IMR-90 (cell line): ENCODE measurements at places on chromosomes 11 and 22.

DNA sequence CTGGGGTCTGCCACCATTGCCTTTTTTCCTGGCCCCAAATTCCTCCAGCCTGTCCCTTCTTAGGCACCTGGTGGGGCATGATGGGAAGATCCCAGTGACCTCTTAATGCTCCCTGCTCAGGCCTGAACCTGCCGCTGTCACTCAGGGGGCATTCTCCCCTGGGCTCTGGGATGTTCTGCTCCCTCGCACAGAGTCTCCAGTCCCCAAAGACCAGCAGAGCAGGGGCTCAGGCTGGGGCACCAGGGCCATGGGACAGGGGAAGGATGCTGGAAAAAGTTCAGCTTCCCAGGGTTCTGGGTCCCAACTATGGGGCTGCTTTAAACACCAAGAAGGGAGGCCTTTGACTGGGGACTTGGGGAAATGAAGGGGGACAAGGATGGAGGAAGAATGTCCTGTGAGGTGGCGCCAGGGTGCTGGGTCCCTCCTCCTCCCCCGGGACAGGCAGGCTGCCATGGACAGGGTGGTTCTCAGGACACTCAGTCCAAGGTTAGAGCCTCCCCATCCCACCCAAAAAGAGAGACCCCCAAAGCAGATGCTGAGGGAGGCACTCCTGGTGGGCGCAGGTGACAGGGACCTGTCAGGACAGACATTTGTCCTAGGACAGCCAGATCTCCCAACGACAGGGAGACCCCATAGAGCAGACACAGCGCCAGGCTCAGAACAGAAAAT is 30.8 kb downstream of the IGLL5 start:
- DNase-seq: no peak

- DNase-seq: no peak
These were observed 16.4 kb downstream of the SPATA19 start for GRCh38 chr11:133828871-133829270.

GRCh38 chr11:18010121-18010670 is 2.7 kb downstream of the SERGEF start:
- DNase-seq: no peak

DNA sequence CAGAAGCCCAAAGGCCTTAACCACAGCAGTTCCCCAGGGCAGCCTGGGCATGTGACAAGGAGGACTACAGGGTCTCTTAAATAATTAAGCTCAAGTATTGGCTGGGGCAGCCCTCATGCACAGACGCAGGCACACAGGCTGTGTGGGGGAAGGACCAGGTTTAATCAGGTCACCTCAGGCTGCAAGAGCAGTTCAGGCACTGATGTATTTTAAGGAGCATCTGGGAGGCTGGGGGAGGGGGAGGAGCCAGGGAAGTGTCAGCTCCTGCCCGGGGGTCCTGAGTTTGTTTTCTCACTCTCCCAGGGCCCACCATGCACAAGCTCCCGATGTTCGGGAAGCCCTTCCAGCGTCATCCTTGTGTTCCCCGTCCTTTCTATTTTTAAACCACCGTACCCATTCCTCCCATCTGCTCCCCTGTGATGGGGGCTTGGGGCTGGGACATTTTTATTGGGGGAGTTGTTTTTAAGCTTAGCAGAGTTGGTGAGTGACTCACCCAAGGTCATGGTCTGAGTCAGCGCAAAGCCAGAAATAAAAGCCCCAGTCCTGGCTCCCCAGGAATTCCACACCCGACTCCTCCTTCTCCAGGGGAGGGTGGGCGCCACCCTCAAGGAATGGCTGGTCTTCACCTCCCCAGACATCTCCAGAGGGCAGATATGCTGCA is 2.4 kb downstream of the CSDC2 start:
- DNase-seq: peak; percentile 85

DNA sequence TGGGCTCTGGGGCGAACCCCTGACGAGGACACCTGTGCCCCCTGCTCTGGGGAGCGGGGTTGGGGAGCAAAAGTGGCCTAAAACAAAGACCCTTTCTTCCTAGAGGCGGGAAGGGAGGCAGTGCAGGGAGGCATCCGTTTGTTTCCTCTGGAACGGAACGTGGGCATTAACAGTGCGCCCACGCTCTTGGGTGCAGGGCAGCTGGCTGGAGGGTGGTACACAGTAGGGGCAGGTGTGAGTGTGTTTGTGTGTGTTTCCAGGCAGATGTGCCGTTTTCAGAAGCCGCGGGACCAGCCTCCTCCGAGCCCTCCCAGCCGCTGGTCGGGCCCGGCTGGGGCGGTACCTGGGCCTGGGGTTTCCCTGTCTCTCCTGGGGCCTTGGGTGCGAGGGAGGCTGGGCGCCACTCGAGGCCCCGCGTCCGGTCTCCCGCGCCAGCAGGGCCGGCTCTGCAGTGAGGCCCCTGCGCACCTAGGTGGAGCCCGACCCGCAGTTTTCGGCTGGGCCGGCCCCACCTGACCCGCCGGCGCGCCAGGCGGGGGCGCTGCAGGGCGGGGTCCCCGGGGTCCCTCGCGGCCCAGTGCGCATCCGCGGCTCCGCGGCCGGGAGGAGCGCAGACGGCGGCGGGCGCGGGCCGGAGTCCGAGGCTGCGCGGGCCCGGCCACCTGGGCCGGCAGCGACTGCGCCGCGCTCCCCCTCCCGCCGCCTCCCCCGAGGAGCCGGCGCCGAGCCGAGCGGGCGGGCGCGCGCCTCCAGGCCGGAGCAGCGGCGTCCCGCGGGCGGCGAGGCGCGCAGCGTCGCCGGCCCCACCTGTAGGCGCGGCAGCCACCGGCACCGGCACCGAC is 1252.7 kb downstream of the BRD1 start:
- DNase-seq: no peak

GRCh38 chr11:46640036-46640788 is 22.9 kb downstream of the ATG13 start:
- DNase-seq: no peak

DNA sequence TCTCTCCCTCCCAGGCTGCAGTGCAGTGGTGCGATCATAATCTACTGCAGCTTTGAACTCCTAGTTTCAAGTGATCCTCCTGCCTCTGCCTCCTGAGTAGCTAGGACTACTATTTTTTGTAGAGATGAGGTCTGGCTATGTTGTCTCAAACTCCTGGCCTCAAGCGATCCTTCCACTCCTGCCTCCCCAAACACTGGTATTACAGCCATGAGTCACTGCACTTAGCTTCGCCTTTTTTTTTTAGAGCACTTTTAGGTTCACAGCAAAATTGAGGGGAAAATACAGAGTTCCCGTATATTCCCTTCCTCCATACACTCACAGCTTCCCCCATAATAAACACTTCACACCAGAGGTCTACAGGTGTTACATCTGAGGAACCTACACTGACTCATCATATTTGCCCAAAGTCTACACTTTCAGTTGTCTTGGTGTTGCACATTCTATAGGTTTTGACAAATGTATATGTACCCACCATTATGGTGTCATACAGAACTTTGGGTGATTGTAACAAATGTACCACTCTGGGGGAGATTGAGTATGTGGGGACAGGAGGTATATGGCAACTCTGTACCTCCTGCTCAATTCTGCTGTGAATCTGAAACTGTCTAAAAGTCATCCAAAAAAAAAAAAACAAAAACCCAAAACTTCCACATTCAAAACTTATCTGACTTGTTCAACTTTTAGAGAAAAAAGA is 11.3 kb upstream of the SLC37A4 start:
- peak; percentile 16 for DNase-seq

DNA sequence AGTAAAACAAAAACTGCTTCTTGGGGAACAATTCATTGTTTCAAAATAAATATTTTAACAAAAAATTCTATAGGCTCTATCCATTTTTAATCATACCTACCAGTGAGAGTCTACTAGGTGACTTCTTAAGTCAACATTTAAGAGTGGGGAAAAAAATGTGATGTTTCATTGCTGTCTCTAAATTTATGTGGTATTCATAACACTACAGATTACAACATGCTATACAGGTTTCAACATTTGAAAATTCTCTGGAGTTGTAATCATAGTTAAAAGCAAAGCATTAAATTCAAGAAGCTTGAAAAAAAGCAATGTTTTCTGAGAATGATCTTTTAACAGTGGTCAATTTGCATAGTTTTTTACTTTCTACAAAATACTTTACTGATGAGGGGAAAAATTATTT is 18.3 kb downstream of the SBF2 start:
- DNase-seq: no peak

GRCh38 chr22:40635043-40635939 is 1.2 kb downstream of the MRTFA start:
- DNase-seq: peak; percentile 60

GRCh38 chr11:123405123-123405592 is 24.9 kb upstream of the GRAMD1B start:
- DNase-seq: no peak

GRCh38 chr11:71204748-71205664 is 47.4 kb downstream of the SHANK2 start:
- DNase-seq: no peak

DNA sequence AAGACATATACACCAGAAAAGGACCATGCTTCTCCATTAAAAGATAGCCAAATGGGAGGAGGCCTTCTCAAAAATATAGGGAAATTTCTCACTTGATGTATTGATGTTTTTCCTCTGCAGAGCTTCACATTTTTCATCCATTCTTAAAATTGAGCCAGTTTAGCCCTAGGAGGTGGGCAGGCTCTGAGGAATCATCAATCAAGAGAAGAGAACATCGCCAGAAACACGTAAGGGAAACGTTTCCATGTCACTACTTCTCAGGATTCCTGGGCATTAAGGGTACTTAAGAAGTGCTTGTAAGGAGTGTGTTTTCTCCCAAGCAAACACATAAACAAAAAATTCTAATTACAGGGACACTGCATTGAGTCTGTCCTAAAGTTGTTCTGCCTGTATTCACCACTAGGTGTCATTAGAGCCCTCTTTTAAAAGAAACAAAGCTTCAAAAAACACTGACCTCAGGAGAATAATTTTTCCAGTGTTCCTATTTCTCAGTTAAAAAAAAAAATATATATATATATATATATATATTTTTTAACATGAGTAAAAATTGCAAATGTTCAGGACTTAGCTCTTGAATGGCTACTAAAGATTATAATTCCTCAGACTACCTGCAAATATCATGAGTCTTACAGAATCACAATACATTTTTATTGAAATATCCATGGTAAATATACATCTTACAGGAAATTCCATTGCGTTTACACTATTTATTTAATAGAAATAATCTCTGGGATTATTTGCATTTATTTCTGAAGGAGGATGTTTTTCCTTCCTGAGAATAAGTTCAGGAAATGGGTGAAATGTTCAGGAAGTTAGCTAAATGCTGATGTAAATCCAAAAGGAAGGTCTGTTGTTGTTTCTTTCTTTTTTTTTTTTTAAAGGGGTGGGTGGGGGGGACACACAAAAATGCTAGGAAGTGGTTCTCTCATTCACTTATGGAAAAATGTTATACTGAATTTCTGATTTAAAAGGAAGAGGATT is 16.0 kb downstream of the FZD4 start:
- DNase-seq: peak; percentile 68

DNA sequence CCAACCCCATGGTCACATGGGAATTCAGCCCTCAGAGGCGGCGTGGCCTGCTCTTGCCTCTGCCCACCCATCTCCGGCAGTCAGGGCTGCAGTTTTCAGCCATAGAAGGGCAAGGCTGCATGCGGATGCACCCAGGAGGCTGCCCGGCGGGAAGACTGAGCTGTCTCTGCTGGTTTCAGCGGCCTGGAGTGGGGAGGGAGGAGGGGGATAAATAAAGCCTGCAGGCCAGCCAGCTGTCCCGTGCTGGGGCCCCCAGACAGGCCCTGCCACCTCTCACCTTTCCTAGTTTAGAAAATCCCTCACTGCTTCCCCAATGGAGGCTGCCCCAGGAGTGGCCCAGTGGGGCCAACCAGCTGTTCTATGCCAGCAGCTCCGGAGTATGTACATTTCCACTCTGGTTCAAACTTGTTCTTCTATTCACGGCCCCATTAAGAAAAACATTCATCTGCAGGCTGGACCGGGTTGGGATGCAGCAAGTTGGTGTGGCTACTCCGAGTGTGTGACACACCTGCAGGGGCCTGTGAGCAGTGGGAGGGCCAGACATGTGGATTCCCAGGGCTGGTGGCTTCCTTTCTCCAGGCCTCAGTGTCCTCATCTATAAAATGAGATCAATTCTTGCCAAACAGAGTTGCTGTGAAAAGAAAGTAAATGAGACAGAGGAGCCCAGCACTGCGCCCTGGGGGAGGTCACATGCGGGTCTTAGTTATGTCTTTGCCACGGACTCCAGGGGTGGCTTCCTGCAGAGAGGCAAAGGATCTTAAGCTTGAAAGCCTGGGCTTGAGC is 5.0 kb downstream of the MICALL1 start:
- DNase-seq: no peak

DNA sequence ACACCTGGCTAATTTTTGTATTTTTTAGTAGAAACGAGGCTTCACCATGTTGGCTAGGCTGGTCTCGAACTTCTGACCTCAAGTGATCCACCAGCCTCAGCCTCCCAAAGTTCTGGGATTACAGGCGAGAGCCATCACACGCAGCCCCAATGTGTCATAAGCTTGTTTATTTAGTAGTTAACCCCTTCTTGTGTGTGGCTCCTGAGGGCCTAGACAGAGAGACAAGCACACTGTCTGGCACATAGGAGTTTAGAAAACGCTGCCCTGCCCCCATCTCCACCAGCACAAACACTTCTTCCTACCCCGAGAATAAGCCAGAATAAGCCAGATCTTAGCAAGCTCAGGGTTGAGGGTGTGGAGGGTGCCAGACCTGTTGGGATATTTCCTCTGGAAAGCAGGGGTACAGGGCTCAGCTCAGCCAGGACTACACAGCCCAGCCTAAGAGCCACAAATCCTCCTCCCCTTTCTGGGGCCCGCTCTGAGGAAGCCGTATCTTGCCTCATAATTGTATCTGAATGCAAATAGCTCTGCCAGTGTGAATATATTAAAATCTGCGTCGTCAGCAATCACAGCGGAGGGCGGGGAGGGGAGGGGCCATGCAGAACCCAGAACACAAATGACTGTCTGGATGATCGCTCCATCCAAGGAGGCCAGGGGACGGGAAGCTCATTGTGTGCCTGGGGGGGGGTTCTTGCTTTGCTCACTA is 247.3 kb downstream of the MN1 start:
- DNase-seq: peak; percentile 20

DNA sequence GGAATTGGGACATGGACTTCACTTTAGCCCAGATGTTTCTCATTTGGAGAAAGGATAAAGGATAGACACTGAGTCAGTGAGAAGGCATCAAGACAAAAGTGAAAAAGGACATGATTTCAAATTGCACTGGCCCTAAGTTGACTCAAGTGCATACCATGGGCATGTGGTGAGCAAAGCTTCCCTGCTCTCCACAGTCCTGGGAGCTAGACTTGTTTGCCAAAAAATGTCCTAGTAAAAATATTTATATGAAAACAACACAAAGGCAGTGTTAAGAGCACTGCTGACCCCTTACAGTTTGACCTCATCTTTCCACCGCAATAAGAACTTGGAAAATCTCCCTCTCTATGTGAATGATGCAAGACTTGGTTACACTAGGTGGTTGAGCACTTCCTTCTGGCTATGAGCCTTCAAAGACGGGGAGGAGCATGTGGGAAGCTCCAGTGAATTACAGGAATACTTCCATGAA is 46.5 kb upstream of the FIBIN start:
- DNase-seq: peak; percentile 100
